ENCODE measurements at places on chromosomes 6 and 20.

DNA sequence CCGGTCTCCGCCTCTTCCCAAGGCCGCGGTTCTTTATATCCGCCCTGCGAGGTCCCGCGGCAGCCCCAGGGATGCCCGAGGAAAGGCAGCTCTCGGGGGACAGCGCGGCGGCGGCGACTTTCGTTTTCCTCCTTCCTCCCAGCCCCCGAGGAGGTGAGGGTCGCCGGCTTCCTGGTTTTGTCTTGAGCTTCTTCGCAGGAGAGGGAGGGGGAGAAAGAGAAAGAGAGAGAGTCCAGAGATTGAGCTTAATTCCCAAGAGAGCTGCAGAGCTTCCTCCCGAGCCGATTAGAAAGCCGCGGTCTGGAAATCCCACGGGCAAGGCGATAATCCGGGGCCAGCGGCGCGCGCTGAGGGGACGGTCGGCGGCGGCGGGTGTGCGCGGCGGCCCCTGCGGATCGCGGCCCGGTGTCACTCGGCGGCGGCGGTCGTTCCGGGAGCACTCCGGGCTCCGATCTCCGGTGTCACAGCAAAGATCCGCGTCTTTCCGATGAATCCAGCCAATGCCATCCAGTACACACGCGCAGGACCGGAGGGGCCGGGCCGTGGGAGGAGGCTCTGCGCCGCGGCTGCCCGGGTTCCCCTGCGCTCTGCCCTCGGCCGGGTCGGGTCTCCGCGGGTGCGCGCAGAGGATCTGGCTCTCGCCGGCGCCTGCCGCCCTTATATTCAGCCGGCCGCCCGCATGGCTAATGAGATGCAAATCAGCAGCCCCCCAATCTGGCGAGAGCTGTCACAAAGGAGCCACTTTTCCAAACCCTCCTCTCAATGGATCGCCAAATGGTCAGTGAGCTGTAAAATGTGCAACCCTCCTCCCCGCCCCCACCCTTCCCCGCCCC, at the start of gene DLL1:
Gene DLL1 (minus strand): TSS at position 783 of the 833 bp plus-strand sequence. CDS start 939 bp downstream, outside the sequence.
- peaks cover 37% of the 10 kb centered on the region for H3K27me3 ChIP-seq
- peak within 1 kb of the TSS; percentile 66 for H3K4me3 ChIP-seq
- DNase-seq, result no peak
- H3K4me1 ChIP-seq, result peaks cover 11% of the 10 kb centered on the region
- H3K27ac ChIP-seq, result no peak within 1 kb of the TSS

DNA sequence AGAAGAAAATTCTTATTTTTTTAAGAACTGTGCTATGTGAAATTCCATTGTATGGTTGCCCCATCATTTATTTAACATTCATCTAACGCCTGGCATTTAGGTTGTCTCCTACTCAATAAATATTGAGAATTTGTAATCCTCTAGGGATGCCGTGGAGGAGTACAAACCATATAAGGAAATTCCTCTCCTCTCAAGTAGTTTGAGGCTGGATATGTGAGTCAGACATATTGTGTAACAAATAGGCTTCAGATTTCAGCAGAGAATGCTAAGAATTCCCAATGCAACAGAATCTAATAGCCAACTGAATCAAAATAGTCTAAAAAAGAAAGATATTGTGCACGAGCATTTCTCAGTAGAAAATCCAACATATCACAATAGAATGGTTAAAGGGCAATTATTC, 174.7 kb downstream of the OTOR start:
- H3K36me3 ChIP-seq, result no peaks in the 10 kb centered on the region
- DNase-seq, result no peak
- no peak overlapping the region for H3K4me3 ChIP-seq
- no peaks in the 10 kb centered on the region for H3K27me3 ChIP-seq
- no peak overlapping the region for H3K27ac ChIP-seq
- no peaks in the 10 kb centered on the region for H3K4me1 ChIP-seq

GRCh38 chr6:86529635-86530034, 407.7 kb upstream of the HTR1E start:
- H3K36me3 ChIP-seq, result no peaks in the 10 kb centered on the region
- no peak for DNase-seq
- H3K27me3 ChIP-seq, result no peaks in the 10 kb centered on the region

- no peaks in the 10 kb centered on the region for H3K27me3 ChIP-seq
- no peaks in the 10 kb centered on the region for H3K36me3 ChIP-seq
- DNase-seq, result no peak
- no peak overlapping the region for H3K4me3 ChIP-seq
- H3K4me1 ChIP-seq, result no peaks in the 10 kb centered on the region
- no peak overlapping the region for H3K27ac ChIP-seq
Measured at GRCh38 chr20:57024849-57025248, 241.6 kb downstream of the BMP7 start.

DNA sequence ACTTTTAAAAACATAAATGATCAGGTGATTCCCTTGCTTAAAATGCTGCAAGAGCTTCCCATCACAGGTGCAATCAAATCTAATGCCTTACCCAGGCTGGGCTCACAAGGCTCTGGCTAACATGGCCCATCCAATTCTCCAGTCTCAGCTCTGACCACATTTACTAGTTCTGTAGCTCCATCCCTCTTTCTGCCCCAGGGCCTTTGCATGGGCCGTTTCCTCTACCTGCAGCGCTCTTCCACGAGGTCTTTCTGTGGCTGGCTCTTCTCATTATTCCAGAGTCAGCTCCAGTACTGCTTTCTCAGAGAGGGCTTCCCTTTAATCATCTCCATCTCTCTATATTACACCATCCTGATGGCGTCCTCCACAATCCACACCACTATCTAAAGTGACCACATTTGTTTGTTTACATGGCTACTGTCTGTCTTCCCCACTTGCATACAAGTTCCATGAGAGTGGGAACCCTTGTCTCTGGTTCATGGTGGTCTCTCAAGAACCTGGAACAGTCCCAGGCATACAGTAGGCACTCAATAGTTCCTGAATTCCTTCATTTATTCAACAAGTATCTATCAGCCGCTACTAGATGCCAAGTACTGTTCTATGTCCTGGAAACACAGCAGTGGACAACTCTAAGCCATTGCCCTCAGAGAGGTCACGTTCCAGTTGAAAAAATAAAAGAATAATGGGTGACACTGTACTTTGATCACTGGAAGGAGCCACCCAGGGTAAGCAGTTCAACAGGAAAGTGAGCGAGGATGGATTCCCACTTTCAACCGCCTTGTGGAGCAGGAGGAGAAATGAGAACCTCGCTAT, 12.6 kb downstream of the CYP24A1 start:
- no peaks in the 10 kb centered on the region for H3K4me1 ChIP-seq
- H3K4me3 ChIP-seq, result no peak overlapping the region
- no peak for DNase-seq
- H3K27me3 ChIP-seq, result no peaks in the 10 kb centered on the region
- no peak overlapping the region for H3K27ac ChIP-seq

- H3K36me3 ChIP-seq, result no peaks in the 10 kb centered on the region
- DNase-seq, result no peak
- no peak overlapping the region for H3K27ac ChIP-seq
Measured at GRCh38 chr6:134674562-134674961, 275.3 kb downstream of the ALDH8A1 start.

DNA sequence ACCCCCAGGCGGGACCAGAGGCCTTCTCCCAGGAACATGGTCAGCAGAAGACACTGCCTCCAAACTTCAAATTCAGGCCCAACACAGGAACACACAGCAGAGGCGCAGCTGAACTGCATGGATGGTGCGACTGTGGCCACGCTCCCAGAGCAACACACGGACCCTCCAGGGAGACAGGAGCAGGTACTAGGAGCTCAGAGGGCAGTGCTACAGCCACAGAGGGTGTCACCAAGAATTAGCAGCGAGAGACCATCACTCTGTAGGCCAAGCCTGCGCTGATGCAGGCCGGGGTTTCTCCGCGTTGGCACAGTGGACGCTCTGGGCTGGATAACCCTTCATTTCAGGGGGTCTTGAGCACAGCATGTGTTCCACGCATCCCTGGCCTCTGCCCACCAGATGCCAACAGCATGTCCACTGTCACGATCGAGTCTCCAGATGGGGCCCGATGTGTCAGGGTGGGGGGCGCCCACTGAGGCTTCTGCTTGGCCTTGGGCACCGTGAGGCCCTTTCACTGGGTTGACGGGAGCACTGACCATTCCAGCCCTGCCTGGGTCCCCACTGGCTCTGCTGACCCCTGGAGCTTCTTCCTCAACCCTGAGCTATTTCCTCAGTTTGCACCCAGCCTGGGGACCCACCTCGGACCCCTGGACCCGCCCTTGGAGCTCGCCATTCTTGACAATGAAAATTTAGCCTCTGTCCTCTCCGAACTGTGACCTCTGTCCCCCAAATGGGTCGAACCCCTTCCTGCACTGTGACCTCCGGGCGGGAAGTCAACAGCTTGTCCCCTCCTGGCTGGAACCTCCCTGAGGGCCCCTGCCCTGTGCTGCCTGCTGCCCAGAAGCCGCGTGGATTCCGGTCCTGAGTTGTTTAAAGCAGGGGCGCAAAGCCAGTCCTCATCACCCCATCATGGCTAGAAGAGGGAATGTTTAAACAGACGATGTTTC, 239.4 kb downstream of the DLL1 start:
- no peaks in the 10 kb centered on the region for H3K36me3 ChIP-seq
- H3K4me1 ChIP-seq, result no peaks in the 10 kb centered on the region
- no peak overlapping the region for H3K27ac ChIP-seq
- no peak overlapping the region for H3K4me3 ChIP-seq
- H3K27me3 ChIP-seq, result peaks cover 3% of the 10 kb centered on the region

DNA sequence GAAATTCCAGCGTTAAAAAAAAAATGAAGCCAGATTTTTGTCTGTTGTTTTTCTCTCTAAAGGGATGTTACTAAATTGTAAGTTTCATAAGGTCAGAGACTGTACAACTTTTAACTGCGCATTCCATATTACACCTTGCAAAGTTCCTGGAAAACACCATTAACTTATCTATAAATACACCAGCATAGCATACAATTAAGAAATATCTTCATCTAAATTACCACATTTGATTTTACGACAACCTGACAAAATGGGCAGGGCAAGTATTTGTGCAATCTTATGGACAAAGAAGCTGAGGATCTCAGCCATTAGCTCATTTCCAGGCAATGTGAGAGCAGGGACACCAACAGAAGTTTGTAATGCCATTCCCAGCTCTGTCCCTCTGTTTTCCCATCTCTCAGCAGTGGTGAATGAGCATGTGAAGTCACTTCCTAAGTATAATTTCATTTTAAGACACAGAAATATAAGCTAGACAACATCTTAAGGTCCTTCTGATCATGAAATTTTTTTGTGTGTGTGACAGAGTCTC, 12.9 kb upstream of the GCM1 start:
- no peak overlapping the region for H3K27ac ChIP-seq
- no peaks in the 10 kb centered on the region for H3K27me3 ChIP-seq
- DNase-seq, result no peak
- H3K4me3 ChIP-seq, result no peak overlapping the region
- H3K36me3 ChIP-seq, result no peaks in the 10 kb centered on the region

GRCh38 chr6:158476389-158476788, 83.5 kb upstream of the TMEM181 start:
- H3K27me3 ChIP-seq, result no peaks in the 10 kb centered on the region
- no peak overlapping the region for H3K27ac ChIP-seq
- H3K4me1 ChIP-seq, result peaks cover 18% of the 10 kb centered on the region
- H3K4me3 ChIP-seq, result no peak overlapping the region
- no peak for DNase-seq

GRCh38 chr6:8881663-8882062, 446.3 kb upstream of the SLC35B3 start:
- no peak overlapping the region for H3K27ac ChIP-seq
- DNase-seq, result no peak
- no peaks in the 10 kb centered on the region for H3K27me3 ChIP-seq
- H3K36me3 ChIP-seq, result no peaks in the 10 kb centered on the region
- H3K4me3 ChIP-seq, result no peak overlapping the region
- no peaks in the 10 kb centered on the region for H3K4me1 ChIP-seq

DNA sequence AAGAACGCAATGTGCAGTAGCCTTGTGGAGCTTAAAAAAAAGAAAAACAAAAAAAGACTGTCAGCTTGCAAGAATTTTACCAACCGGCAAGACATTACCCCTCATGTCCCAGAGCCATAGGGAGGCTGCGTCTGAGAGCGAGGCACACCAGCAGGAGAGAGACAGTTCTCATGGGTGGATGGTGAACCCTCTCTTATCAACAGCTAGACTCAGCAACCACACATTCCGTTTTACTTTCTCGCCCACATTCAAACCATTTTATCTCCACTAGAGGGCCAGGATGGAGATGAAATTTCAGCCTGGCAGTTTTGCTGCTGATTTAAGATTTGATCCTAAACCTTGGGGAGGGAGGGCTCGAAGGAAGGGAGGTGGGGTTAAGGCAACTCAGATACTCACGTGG, 247.0 kb downstream of the ATXN1 start:
- 0 out of 2 replicates have a peak, but pooled peaks cover 3% of the 10 kb centered on the region for H3K4me1 ChIP-seq
- DNase-seq, result peak; percentile 10
- H3K36me3 ChIP-seq, result no peaks in the 10 kb centered on the region
- H3K27me3 ChIP-seq, result no peaks in the 10 kb centered on the region
- no peak overlapping the region for H3K27ac ChIP-seq

DNA sequence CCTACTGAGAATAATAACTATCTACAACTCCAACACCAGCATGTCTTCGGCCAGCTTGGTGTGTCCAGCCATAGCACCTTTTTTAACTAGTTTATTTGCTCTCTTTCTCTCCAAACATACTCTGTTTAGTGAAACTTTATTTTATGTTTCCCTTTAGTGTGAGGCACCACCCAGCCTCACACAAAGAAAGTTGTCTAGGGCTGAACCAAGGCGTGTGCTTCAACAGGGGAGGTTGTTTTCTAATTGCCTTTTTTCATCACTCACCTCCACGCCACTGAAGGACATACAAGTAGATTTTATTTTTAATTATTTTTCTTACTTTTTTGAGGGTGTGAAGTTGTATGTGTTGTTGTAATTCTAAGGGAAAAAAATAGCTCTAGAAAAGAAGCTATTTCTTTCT, 125.6 kb upstream of the MARCKS start:
- H3K27ac ChIP-seq, result no peak overlapping the region
- H3K4me3 ChIP-seq, result no peak overlapping the region
- DNase-seq, result no peak

- no peaks in the 10 kb centered on the region for H3K36me3 ChIP-seq
- no peaks in the 10 kb centered on the region for H3K27me3 ChIP-seq
- H3K27ac ChIP-seq, result no peak overlapping the region
- peaks cover 10% of the 10 kb centered on the region for H3K4me1 ChIP-seq
- H3K4me3 ChIP-seq, result no peak overlapping the region
Measured at GRCh38 chr6:151377095-151377494, 14.3 kb downstream of the ZBTB2 start.

DNA sequence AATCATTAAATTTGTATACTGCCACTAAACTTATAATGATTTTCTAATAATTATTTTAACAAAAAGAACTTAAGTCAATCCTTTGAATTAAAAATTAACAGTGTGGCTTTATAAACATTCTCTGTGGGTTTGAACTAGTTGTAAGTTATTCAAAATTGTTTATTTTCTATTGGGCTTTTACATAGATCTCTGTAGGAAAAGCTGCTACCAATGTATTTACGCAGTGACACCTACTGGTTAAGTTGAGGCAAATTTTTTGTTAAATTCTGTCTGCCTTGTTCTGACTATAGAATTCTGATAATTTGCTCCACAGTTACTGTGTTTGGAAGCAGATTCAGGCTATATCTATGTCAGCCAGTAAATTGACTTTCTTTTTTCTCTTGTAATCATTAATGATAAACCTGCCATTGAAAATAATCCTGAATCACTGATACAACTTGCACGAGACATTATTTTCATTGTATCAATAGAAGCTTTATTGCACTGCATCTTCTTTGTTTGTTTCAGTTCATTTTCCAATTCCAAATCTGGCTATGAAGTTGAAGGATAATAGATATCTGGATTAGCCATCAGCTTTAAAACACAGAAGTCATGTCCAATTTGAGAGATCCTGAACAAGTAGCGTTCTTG, 66.0 kb upstream of the UTRN start:
- H3K4me1 ChIP-seq, result peaks cover 14% of the 10 kb centered on the region
- DNase-seq, result no peak
- H3K36me3 ChIP-seq, result no peaks in the 10 kb centered on the region
- no peak overlapping the region for H3K4me3 ChIP-seq
- H3K27me3 ChIP-seq, result no peaks in the 10 kb centered on the region

GRCh38 chr20:20904501-20904831, 192.0 kb upstream of the RALGAPA2 start:
- H3K4me3 ChIP-seq, result no peak overlapping the region
- H3K36me3 ChIP-seq, result no peaks in the 10 kb centered on the region
- DNase-seq, result no peak
- no peak overlapping the region for H3K27ac ChIP-seq
- H3K4me1 ChIP-seq, result no peaks in the 10 kb centered on the region
